ENCODE measurements at places on chromosomes 2 and 18.

DNA sequence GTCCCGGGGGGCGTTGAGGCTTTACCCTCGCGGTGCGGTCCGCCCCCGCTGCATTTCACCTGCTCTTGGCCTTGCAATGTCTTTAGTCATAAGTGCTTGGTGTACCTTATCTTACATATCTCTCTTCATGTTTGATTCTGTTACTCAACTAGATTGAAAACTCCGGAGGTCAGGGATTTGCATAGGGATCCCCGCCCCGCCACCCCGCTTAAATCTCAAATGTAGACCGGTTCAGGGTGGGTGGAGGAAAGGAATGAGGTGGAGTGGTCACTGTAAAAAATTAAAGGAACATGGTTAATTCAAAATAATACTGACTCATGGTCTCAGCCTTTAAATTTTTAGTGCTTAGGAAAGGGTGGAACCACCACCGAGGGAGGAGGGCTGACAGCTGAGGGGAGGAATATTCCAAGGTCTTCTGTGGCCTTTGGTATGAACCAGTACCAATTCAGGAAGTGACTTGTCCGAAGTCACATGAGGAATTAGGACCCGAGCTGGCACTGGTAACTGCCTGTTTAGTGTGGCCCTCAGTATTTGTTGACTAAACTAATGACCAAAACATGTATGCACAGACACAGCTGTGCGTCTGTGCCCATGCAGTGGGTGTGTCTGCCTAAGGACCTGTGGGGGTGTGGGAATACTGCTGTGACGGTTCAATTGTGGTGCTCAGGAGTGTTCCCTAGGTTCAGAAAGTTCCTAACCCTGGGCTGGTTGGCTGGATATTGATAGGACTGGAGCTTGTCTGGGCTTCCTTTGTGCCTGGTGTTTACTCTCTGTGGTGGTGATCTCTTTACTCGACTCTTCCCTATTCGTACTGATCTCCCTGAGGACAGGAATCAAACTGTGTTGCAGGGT lies 1.0 kb downstream of the PLEKHB2 start:
- no peak for DNase-seq

DNA sequence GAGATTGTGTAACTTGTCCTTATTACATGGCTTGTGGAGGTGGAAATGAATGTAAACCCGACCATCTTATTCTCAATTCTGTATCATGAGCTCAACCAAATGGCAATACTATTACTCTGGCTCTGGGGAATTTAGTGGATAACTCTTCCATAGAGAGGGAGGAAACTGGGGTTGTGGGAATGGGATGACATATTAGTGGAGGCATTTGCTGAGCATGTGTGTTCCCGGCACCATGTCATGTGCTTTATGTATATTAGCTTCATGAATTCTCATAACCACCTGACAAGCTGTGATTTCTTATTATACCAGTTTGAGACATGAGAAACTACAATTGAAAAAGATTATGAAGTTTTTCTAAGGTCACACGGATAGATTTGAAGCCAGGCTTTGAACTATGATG lies 112.8 kb upstream of the TMEFF2 start:
- no peak for DNase-seq

- DNase-seq, result no peak
Measured at GRCh38 chr2:233079953-233080835, 20.1 kb downstream of the INPP5D start.

DNA sequence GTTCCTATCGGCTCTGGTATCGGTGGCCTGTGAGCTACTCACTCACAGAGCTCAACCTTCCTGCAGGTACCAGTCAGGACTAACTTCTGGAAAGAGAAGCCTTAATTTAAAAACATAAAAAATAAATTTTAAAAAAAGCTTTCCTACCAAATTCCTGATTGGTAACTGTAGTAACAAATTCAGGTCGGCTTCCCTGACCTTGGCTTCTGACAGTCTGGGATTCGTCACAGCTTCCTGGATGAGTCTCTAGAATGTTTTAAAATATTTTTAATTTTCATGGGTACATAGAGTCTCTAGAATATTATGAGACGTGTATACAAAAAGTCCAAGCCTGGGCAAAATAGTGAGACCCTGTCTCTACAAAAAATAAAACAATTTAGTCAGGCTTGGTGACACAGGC lies 45.0 kb upstream of the MTCL1 start:
- no peak for DNase-seq

- no peak for DNase-seq
Measured at GRCh38 chr2:144379851-144380311, 140.0 kb downstream of the ZEB2 start.

DNA sequence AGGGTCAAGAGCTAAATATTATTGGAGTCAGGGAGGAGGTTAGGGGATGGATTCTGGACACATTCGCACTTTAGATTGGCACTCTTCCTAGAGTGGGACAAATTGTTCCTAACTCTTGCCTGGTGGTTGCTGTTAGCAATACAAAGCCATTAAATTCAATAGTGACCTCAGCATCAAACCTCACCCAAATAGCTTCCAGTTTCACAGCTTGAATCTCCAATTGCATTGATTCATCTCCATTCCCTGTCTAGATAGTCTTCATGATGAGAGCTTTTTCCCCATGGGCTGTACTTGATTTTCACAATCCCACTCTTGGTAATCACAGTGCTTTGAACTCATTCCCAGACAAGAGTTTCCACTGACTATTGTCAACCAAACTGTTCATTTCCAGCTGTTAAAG lies 585.9 kb upstream of the SYT4 start:
- DNase-seq, result no peak

DNA sequence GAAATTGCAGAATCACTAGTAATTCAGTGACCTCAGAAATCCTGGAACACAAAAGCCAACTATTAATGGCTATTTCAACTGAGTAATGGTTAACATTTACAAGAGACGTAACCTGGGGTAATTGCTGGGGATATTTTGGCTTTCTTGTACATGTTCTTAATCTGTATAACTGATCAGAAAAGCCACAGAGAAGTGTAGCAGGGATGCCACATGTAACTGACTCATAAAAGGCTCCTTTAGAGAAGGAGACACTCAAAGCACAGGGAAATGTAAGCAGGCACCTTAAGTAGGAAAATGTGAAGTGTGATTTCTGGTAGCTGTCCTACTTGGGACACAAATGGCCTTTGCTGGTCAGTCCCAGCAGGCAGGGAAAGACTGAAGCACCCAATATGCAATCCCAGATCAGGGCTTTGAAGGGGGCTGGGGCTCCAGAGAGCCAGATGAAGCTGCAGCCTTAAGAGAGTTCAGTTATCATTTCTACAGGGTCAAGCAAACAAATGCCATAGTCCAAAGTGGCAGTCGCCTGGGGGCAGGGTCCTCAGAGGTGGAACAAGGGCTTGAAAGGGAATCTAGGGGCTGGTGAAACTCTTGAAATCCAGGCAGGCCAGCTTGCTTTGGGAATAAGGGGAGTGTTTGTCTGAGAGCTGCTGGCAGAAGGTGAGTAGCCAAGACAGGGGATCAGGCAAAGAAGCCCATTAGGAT lies 7.2 kb upstream of the SPOPL start:
- no peak for DNase-seq

DNA sequence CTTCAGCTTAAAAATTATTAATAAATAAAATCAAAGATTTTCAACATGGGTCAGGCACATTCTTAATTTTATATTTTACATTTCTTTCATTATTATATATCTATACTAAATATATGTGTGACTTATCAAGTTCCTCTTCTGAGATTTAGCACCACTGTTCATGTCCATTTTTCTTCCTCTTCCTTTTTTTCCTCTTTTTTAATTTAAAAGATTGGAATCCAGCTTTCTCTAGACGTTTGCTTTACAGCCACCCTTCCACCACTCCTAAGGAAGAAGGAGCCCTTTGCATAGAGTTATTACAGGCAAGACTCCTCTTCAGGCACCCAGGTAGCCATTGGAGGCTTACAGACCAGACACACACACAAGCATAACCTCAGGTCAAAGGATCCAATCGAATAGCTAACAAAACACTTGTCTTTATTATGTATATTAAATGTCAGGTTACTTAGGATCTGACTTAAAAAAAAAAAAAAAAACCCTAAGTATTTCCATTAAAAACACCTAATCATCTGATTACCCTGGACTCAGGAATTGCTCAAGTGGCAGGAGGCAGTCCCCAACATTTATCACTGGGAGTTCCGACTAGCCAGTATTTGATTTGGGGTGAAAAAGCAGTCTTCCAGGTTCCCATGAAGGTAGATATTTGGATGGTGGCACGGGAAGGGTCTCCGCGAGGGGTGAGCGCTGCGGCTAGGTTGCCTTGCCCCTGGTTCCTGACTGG lies 2.4 kb upstream of the ZEB2 start:
- no peak for DNase-seq

GRCh38 chr18:6728809-6729246 lies 688 bp upstream of the ARHGAP28 start:
- no peak for DNase-seq

Measured in activated naive CD4-positive, alpha-beta T cell (primary cell).